ENCODE measurements at places on chromosomes 13 and 19.
A peak's percentile ranks its signal among the peaks of the same experiment; 100 is the strongest.

- no peak for DNase-seq
Measured at GRCh38 chr13:38147050-38147449, 202.6 kb upstream of the UFM1 start.

GRCh38 chr19:21765151-21765550, 2.2 kb downstream of the ZNF100 start:
- DNase-seq = peak; percentile 42

DNA sequence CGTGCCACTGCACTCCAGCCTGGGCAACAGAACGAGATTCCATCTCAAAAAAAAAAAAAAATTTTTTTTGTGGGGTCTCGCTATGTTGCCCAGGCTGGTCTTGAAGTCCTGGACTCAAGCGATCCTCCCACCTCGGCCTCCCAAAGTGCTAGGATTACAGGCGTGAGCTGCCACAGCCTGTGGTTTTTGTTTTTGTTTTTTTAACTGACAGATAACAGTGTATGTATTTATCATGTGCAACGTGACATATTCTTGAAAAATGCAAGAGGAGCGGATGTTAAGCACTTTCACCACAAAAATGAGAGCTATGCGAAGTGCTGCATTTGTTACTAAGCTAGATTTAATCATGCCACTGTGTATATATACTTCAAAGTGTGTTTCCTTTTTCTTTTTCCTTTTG, 49.0 kb downstream of the ARHGEF18 start:
- DNase-seq = peak; percentile 88

- no peak for DNase-seq
Measured at GRCh38 chr19:47497821-47498520, 14.0 kb upstream of the KPTN start.

- DNase-seq = no peak
Measured at GRCh38 chr19:38204728-38205127, 19.3 kb downstream of the DPF1 start.

DNA sequence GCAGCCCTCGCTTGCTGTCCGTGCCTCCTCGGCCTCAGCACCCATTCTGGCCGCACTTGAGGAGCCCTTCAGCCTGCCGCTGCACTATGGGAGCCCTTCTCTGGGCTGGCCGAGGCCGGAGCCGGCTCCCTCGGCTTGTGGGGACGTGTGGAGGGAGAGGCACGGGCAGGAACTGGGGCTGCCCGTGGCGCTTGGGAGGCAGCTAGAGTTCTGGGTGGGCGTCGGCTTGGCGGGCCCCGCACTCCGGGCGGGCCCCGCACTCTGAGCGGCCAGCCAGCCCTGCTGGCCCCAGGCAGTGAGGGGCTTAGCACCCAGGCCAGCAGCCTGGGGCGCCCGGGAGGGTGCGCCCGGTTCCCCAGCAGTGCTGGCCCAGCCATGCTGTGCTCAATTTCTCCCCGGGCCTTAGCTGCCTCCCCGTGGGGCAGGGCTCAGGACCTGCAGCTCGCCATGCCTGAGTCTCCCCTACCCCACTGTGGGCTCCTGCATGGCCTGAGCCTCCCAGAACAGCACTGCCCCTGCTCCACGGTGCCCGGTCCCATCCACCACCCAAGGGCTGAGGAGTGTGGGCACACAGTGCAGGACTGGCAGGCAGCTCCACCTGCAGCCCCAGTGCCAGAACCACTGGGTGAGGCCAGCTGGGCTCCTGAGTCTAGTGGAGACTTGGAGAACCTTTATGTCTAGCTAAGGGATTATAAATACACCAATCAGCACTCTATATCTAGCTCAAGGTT, 240.0 kb upstream of the PRR20A start:
- no peak for DNase-seq

DNA sequence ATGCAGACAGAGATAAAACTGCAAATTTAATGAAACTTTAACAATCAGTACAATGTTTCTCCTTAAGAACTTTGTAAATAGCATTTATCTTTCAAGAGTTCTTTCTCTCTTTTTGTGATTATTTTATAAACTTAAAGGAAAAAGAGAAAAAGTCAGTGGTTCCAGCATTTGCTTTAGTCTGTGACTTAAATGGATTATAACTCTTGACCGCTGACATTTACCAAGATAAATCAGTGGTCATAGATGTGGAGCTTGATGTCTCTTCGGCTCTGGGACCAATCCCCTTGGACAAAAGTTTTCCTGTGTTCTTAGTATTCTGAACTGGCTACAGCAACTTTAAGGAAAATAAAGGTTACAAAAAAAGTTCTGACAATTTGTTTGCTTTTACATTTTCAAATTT, 162.6 kb downstream of the TM9SF2 start:
- DNase-seq = peak; percentile 6

DNA sequence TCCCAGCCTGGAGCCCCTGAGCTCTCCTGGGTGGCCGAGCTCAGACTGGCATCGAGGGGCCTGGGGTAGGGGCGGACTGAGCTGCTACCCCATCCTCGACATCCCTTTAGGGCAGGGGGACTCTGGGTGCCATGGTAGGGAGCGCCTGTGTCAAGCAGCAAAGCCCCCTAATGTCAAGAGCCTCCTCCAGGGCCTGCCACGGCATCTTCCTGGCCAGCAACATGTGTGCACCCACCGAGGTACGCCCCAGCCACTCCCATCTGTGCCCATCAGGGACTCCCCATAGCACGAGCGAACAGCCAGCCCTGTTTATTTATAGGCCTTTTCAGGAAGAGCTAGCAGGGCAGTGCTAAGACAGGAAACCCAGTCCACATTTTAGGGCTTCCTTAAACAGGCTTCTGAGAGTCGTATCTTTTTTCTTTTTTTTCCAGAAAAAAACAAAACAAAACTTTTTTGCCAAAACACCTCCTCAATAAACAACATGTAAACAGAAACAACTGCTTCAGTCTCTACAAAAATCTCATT, 14.3 kb downstream of the LRP3 start:
- DNase-seq = no peak

GRCh38 chr13:42396901-42397655, 125.1 kb downstream of the AKAP11 start:
- DNase-seq = no peak

DNA sequence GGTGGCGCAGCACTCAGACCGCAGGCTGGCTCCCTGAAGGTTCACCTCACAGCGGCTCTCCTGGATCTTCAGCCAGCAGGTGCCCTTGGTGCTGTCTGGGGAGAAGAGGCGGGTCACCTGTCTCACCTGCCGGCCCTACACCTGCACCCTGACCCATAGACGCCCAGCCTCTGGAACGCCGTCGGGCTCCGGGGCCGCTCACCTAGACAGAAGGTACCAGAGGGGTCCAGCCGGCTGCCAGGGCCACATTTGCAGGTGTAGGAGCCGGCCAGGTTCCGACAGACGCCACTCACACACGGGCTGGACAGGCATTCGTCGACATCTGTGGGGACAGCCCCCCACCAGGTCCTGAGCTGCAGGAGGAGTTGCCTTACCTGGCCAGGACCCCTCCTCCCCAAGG, 22.9 kb downstream of the FBN3 start:
- no peak for DNase-seq

DNA sequence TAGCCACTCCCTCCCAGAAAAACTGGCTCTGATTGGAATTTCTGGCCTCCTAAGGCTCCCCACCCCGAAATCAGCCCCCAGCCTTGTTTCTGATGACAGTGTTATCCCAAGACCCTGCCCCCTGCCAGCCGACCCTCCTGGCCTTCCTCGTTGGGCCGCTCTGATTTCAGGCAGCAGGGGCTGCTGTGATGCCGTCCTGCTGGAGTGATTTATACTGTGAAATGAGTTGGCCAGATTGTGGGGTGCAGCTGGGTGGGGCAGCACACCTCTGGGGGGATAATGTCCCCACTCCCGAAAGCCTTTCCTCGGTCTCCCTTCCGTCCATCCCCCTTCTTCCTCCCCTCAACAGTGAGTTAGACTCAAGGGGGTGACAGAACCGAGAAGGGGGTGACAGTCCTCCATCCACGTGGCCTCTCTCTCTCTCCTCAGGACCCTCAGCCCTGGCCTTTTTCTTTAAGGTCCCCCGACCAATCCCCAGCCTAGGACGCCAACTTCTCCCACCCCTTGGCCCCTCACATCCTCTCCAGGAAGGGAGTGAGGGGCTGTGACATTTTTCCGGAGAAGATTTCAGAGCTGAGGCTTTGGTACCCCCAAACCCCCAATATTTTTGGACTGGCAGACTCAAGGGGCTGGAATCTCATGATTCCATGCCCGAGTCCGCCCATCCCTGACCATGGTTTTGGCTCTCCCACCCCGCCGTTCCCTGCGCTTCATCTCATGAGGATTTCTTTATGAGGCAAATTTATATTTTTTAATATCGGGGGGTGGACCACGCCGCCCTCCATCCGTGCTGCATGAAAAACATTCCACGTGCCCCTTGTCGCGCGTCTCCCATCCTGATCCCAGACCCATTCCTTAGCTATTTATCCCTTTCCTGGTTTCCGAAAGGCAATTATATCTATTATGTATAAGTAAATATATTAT, 6.1 kb downstream of the FOSB start:
- DNase-seq = no peak

GRCh38 chr19:53463263-53463662, 4.3 kb upstream of the ZNF813 start:
- DNase-seq = no peak

DNA sequence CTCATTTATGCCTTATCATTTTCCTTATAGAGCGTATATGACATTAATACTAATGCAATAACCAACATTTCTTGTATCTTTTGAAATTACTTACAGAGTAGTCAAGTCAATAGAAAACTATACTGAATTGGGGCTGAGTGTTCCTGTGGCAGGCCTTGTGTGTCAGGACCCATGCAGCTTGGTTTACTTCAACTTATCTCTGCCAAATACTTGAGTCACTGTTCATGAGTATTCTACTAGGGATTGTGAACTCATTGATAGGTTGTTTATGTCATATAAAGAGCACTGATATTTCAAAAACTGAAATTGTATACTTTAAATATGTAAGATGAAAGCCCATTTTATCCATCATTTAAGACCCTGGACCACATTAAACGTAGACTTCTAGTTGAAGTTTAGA, 688.6 kb upstream of the SLITRK1 start:
- no peak for DNase-seq

GRCh38 chr13:31765138-31765785, 25.9 kb downstream of the RXFP2 start:
- DNase-seq = no peak

- no peak for DNase-seq
Measured at GRCh38 chr19:30886222-30886621, 463.0 kb downstream of the TSHZ3 start.

GRCh38 chr13:105048677-105049076, 1486.8 kb downstream of the EFNB2 start:
- no peak for DNase-seq

DNA sequence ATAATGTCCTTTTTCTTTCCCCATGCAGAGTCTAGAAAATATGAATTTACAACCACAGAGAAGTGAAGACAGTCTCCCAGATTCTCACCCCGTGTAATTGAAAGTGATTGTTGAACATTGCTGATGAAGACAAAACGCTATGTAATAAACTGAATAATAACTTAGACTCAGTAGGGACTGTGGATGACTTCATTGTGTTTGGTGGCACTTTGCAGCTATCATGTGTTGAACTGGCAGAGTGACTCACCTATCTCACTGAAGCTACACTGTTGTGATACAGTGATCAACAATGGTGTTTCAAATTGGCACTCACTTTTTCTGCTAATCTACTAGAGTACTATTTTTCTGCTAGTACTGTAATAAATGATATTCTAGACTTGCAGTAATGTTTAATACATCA, 261.3 kb downstream of the DACH1 start:
- DNase-seq = no peak

DNA sequence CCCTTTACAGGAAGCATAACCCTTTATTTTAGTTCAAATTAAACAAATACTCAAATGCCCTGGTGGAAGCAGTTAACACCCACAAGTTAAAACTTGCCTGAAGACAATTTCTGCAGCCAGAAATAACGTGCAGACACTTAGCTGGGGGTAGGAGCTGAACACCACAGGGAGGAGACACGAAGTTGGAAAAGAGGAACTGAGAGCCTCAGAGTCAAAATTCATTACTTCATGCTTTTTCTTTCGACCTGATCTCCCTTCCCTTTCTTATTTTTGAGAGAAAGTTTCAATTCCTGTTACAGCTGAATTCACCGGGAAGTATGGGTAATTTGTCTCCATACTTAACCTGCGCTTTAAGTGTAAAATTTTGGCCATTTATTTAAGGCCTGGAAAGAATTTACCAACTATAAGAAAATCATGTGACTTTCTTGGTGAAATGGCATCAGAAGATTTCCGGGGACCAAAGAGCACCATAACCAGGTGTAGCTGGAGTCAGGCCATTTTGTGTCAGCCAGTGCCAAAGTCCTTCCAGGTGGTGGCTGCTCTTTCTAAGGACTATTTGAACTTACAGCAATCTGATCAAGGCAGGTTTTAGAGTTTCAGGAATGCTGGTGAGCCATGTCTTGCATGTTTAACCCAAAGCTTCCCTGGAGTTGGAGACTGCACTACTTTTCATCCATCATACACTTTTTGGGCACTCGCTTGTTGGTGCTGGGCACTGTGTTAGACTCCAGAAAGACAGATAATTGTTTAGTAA, 46.5 kb upstream of the RCBTB2 start:
- no peak for DNase-seq

DNA sequence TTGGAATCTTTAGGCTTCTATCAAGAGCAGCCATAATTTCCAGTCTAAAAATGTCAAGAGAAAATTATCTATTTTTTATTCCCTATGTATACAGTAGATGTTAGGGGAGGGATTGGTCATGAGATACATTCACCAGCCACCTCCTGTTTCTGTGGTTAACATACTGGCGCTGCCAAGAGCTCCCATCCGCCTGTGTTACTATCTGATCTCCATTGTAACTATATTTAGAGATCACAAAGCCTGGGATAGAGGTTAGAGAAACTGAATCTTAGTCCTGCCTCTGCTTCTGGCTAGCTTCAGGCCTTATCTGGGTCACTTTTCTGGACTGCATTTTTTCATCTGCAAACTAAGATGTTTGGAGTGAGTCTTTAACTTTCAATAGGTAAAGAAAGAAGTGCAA, 46.3 kb downstream of the POLR1D start:
- DNase-seq = no peak

GRCh38 chr19:21758296-21758695, 9.1 kb downstream of the ZNF100 start:
- no peak for DNase-seq

DNA sequence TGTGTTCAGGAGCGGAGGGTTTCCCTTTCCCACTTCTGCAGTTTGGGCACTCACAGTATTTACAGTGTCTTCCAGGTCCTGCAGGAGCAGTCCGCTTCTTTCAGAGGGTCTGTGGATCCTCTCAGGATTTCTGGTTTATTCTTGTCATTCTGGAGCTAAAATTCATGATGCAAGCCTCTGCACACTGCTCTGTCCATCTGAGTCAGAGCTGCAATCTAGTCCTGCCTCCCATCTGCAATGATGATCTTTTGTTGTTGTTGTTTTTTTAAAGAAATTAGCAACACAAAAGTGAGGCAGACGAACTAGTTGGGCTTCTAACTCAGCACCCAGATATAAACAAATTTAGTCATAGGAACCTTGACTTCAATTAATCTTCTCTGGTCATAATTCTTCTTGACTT, 86.5 kb downstream of the DLEU7 start:
- DNase-seq = no peak

- peak; percentile 44 for DNase-seq
Measured at GRCh38 chr13:99386911-99387788, 80.0 kb upstream of the GPR183 start.

- DNase-seq = no peak
Measured at GRCh38 chr19:293436-294110, 2.4 kb upstream of the PLPP2 start.

GRCh38 chr19:30567536-30568232, 195.5 kb downstream of the ZNF536 start:
- no peak for DNase-seq

GRCh38 chr13:64962404-64962803, 2267.7 kb downstream of the PCDH9 start:
- DNase-seq = no peak

- no peak for DNase-seq
Measured at GRCh38 chr19:1492474-1493006, 1.6 kb downstream of the REEP6 start.

All from PC-9 (cell line).